ENCODE measurements at places on chromosomes 11 and 22.

GRCh38 chr11:27648840-27649239, 51.4 kb downstream of the BDNF start:
- no peak for DNase-seq

- no peak for DNase-seq
Observed at GRCh38 chr11:103903621-103904323, 132.7 kb upstream of the DDI1 start.

GRCh38 chr11:70670676-70671034, 272.3 kb downstream of the CTTN start:
- no peak for DNase-seq

DNA sequence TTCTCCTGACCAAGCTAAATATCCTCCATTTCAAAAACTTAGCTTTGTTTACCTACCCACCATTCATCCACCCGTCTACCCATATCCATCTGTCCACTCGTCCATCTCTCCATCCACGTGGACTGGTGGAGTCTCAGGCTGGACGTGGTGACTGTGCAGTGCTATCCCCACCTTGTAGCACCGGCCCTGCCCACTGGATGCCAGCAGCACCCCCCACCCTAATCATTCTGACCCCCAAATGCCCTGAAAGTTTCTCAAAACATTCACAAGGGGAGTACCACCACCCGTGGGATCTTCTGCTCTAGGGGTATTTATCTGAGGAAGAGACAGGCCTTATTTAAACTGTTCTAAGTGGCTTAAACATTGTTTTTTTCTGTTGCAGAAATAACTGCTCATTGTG, 206.4 kb downstream of the TBC1D22A start:
- no peak for DNase-seq

DNA sequence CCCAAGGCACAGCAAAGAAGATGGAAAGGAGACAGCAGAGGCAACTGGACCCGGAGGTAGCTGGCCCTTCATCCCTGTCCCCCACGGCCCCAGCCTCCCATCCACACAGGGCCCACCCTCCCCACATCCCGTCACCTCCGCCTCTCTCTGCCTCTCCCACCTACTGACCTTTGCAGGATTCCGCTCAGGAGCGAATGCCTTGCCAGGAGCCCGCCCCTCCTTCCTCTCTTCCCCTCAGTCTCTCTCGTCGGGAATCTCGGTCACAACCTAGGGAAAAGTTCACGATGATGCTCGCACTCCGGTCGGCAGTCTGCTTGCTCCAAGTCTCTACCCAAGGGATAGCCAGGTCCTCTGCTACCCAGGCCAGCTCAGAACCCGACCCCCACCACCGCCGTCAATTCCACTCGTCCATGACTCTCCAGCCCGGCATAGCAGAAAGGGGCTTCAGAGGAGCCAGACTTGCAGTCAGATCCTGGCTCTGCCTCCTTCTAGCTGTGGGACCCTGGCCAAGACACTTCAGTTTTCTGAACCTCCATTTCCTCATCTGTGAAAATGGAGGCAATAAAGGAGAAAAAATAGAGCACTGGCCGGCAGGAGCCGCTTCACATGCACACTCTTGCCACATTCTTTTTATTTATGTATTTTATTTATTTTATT, 10.2 kb downstream of the AHNAK start:
- no peak for DNase-seq

DNA sequence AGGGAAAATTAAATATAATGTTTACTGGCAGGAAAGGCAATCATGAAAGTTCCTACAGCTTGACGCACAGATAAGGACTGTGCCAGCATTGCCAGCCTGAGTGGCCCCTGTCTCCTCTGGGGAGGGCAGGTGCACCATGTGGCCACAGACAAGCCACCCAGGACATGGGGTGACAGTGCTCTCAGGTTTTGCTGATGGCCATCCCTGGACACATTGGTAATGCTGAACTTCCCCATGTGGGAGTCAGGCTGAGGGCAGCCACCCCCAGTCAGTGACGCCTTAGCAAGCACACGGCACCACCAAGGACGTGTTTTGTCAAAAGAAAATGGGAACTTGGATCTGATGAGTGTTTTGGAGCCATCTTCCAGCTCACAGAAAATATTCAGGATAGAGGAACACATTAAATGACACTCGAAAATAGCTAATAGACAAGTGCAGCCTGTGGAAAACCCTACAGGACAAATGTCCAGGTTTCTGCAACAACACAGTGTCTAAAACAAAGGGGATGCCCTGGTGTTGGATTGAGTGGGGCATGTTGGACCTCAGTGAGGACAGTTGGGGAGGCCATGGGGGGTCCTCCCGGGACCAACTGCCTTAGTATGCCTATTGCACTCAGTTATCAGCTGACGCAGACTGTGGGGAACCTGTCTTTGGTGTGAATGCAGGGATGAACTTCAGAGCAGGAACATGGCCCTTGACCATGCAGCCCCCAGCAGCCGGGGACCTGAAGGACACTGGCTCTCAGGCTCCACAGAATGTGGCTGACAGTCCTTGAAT, 1450.5 kb downstream of the BRD1 start:
- peak; percentile 28 for DNase-seq

GRCh38 chr11:59754859-59755700, at the start of gene STX3:
TSS of gene STX3 (plus strand) at chr11:59755376. CDS start at chr11:59755606, 230 bp downstream.
- DNase-seq, result peak; percentile 68

- no peak for DNase-seq
Observed at GRCh38 chr22:20213833-20214708, 54.0 kb downstream of the RTN4R start.

DNA sequence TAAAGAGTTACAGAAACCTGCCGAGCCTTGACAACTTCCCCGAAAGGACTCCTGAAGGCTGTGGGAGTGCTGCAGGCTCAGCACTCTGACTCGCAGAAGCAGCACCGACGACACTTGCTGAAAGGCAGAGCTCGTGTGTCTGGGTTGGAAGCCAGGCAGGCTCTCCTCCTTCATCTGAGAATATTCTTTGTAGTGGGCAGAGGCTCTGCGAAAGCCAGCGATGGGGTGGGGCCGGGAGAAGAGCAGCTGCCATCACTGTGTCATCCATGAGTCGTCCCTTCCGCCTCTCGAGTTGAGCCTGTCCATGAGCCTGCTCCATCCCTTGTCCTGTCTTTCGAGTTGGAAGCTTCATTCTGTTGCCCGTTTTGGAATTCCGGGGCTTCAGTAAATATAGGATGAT, 11.9 kb downstream of the GLB1L2 start:
- DNase-seq, result no peak
